ENCODE measurements at places on chromosomes 2 and 18. TPM values are rescaled to one million over a fixed set of nuclear protein-coding genes. Genes with fewer than 3 reads are reported as not detected.

DNA sequence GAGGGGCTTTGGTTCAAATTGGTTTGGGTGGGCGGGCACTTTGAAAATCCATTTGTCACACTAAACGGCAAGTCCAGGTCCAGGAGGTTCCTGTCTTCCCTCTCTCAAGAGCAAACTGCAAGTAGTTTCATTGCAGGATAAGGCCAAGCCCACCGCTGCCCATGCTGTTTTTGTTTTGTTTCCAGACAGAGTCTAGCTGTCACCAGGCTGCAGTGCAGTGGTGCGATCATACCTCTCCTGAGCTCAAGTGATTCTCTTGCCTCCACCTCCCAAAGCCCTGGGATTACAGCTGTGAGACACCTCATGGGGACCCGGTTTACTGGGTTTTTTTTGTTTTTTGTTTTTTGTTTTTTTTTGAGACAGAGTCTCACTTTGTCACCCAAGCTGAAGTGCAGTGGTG, 1.8 kb upstream of the CYBRD1 start:
- DNase-seq, result no peak
- H3K4me3 ChIP-seq, result no peak overlapping the region
- H3K36me3 ChIP-seq, result no peaks in the 10 kb centered on the region
- H3K27me3 ChIP-seq, result no peaks in the 10 kb centered on the region
- peaks cover 22% of the 10 kb centered on the region for H3K4me1 ChIP-seq

GRCh38 chr2:181124497-181124896, 144.1 kb downstream of the UBE2E3 start:
- no peaks in the 10 kb centered on the region for H3K4me1 ChIP-seq
- no peak overlapping the region for H3K27ac ChIP-seq
- DNase-seq, result no peak
- no peaks in the 10 kb centered on the region for H3K36me3 ChIP-seq
- H3K27me3 ChIP-seq, result no peaks in the 10 kb centered on the region
- no peak overlapping the region for H3K4me3 ChIP-seq

DNA sequence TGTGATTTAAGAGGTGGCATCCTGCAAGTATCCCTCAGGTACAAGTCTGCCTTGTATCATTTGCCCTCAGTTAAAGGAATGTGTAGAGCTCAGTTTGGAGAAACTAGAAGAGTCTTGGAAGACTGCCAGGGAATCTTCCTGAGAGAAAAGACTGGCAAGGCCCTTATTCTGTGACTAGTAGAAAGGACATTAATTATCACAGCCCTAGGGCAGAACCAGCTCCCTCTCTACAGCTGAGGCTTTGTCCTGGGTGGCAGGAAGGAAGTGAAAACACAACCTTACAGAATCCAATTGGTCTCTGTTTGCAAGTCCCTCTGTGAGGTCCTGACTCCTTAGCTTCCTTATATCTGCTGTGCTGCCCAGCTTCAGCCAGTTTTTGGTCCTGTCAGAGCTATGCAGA, 385.9 kb upstream of the CYRIA start:
- H3K27ac ChIP-seq, result no peak overlapping the region
- H3K4me1 ChIP-seq, result no peaks in the 10 kb centered on the region
- H3K4me3 ChIP-seq, result no peak overlapping the region
- no peak for DNase-seq
- no peaks in the 10 kb centered on the region for H3K36me3 ChIP-seq
- no peaks in the 10 kb centered on the region for H3K27me3 ChIP-seq

Gene ERFE
- total RNA-seq, result 1.5 TPM
